ENCODE measurements at places on chromosomes 1 and 21. TPM values are rescaled to one million over a fixed set of nuclear protein-coding genes. Genes with fewer than 3 reads are reported as not detected.

The EVA1C gene
- 8.1 TPM for total RNA-seq

GRCh38 chr1:214823311-214824117 lies 220.5 kb downstream of the CENPF start:
- no peak for DNase-seq

The RNASEL gene
- 7.6 TPM for total RNA-seq

DNA sequence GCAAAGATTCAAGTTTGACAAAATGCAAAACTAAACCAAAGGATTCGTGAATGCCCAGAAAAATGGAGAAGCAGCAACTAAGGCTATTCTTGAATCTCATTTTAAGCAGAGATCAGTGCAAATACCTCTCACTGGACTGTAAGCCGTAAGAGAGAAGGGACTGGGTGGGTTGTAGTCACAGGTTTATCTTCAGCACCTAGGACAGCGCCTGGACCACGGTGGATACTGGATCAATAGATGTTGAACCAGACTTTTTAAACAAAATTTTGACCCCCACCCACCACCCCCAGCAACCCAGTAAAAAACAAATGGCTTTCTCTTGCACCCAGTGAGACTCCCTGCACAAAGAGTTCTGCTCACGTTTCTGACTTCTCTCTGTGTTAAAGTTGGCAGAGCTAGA lies 347.1 kb downstream of the AJAP1 start:
- DNase-seq: no peak

DNA sequence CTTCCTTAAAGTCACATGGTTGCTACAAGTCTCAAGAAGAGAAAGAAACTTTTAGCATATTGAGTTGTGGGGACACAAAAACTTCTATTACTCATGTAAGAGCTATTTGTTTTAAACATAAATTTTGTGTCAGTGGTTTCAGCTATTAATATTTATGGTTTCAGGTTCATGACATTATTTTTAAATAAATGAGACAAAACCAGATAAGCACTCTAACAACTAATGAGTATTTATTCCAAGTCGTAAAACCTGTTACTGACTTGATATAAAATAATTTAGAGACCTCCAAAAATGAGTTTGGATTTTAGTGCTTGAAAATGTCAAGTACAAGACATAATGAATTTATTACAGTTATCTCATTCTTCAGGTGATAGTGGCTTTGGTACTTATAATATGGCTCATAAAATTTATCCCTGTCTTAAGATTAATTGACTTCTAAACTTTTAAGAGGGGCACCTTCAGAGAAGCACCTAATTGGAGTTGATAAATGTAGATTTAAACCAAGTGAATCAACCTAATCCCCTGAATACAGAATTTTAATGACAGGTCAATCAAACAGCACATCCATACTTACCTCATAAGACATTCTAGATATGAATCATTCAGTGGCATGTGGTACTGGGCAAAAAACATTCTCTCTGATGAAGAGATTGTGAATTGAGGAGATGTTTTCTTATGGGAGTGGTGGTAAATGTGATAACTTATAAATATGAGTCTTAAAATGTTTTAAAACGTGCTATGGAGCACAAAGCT lies 167.7 kb upstream of the PTGFR start:
- peak; percentile 75 for DNase-seq

The RHCE gene
- total RNA-seq: 1.4 TPM

All from M059J (cell line).